ENCODE measurements at places on chromosomes 16 and 17.

- no peak for DNase-seq
Observed at GRCh38 chr16:52460639-52461178, 86.2 kb downstream of the TOX3 start.

GRCh38 chr16:7613518-7613917, 280.9 kb downstream of the RBFOX1 start:
- DNase-seq: no peak

DNA sequence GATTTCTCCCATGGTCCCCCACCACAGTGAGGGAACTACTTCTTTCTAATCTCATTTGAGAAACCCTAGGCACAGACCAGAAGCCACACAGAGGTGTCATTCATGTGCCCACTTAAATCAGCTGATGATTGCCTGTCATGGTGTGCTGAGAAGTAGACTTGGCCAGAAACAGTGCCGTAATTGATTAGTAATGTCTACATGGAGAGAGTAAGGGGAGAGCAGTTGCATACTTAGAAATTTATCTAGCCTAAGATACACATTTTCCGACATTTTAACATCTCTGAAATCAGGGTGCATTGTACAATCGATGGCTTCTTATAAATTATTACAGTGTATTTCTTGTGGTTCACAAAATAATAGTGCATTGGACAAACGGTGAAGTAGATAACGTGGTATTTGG, 271.8 kb downstream of the IRF8 start:
- DNase-seq: no peak

DNA sequence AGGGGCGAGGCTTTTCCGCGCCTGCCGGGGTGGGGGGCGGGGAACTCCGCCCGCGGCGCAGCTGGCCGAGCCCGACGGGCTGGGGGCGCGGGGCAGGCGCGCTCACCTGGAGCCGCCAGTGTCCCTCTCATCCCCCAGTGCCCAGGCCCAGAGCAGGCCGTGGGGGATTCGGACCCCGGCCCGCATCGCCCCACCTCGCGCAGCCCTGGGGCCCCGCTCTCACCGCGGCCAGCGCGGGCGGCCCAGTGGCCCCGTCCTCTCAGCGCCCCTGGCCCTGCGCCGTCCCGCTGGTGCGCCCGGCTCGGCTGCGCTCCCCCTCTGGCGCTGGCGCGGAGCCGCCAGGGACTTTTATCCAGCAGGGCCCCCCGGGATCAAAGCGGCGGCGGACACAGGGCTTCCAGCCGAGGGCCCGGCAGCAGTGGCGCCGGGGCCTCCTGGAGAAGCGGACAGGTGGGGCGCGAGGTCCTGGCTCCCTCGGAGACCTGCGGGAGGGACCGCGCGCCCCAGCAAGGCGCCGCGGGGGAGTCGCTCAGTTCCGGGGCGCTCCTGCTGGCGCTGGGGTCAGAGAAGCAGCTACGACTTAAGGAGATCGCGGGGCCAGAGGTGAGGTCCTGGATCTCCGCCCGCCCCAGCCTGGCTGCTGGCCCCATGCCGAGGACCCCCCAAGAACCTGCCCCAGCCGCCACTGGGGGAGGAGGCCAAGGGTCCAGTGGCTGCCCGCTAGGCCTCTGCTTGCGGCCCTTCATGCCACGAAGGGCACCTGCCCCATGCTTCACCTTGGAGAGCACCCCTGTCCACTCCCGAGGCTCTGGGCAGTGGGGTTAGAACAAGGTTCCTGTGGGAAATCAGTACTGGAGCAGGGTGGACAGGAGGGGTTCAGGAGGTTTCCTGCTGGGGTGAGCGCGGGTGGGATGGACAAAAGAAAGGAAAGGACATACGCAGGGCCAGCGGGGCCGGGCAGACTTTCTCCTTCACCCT, 823 bp upstream of the NOTUM start:
- DNase-seq: no peak

DNA sequence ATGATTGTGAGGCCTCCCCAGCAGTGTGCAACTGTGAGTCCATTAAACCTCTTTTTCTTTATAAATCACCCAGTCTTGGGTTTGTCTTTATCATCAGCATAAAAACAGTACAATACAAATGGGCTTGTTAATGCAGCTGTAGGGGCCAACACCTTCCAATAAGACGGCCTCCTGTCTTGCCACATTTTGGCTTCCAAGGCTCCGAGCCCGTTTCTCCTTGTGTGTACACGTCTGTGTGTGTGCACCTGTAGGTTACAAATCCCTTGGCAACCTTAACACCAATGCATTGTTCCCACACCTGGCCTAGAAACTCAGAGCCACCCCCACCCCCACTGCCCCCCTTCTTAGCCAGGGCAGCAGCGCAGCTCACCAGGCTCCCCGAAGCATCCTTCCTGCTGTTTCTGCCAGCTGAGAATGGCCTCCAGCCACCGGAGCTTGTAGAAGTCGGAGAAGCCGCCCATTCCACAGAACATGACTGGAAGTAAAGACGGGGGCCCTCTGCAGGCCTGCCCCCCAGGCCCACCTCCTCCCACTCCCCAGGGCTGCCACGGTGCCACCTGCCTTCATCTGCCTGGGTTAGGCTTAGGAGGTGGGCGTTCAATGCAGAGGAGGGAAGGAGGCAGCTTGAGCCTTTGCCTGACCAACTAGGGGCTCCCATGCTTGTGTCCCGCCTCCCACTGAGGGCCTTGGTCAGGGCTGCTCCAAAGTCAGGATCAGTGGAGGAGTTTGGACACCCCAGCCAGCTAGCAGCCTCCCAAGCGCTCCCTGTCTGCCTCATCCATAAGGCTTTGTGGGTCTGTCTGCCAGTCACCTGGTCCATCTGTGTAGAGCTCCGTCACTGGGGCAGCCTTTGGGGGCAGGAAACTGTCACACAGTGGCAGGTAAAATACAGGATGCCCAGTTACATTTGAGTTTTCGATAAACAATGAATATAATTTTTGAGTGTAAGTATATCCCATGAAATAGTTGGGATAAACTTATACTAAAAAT, 10.6 kb downstream of the C16orf89 start:
- DNase-seq: no peak

- no peak for DNase-seq
Observed at GRCh38 chr17:80092959-80093358, 8.4 kb upstream of the GAA start.

GRCh38 chr17:21522755-21523336, 146.7 kb downstream of the KCNJ12 start:
- DNase-seq: no peak

DNA sequence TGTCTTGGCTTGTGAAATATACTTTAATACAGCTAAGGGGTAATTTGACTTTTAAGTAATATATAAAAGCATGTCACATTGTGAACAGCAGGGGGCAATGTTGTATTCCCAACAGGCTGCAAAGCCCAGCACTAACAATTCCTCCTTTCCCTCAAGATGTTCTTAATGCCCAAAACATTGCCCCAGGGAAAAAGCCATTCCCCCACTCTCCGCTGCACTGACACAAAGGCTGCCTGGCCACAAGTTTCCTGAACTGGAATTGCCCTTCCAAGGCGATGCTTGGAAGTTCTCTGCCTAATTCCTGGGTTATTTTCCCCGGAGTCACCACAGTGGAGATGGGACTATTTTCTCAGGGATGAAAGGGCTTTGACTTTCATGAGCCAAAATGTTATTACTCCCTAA, 27.2 kb downstream of the CLEC16A start:
- DNase-seq: peak; percentile 28

DNA sequence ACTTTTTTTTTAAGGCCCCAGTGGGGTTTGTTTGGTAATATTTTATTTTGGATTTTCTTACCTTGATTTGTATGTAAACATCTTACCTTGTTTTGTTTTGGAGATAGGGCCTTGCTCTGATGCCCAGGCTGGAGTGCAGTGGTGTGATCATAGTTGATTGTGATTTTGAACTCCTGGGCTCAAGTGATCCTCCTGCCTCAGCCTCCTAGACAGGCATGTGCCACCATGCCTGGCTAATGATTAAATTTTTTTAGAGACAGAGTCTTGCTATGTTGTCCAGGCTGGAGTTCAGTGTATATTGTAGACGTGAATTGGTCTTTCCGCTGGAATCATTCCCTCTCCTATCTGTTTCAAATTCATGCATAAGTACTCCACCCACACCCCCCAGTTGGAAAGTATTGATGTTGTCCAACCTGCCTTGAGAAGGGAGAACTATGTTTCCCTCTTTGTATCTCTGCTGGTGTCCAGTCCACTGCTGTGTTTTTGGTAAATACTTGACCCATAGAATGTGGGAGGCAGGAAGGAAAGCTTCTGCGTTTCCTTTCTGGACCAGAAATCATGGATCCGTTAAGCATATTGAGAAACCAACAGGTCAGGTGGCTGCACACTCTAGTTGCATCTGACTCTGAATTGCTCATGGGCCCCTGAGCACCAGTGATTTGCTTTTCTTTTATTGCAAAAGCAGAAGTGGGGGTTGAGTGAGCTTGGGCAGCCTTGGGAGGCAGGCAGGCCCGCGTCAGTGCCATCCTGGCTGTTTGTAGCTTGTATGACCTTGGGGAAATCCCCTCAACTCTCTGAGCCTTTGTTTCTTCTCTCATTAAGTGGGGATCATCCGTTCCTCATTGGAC, 25.0 kb downstream of the RMI2 start:
- no peak for DNase-seq

DNA sequence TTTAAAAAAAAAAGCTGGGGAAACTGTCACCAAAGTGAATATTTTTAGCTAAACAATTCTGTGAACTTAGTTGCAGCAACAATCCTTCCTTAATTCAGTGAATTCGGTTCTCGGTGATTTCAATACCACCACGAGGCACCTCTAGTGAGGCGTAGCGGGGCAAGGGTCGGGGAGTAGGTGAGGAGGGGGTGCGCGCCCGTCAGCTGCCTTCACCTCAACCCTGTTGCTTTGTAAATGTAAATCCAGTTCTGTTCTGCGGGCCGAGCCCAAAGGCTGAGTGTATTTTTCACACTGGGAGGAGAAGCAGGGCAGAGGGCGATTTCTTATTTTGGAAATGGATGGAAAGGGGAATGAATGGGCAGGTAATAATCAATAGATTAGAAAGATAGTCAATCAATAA, 17.4 kb downstream of the SALL1 start:
- DNase-seq: no peak
